ENCODE measurements at places on chromosomes 16 and 17.

DNA sequence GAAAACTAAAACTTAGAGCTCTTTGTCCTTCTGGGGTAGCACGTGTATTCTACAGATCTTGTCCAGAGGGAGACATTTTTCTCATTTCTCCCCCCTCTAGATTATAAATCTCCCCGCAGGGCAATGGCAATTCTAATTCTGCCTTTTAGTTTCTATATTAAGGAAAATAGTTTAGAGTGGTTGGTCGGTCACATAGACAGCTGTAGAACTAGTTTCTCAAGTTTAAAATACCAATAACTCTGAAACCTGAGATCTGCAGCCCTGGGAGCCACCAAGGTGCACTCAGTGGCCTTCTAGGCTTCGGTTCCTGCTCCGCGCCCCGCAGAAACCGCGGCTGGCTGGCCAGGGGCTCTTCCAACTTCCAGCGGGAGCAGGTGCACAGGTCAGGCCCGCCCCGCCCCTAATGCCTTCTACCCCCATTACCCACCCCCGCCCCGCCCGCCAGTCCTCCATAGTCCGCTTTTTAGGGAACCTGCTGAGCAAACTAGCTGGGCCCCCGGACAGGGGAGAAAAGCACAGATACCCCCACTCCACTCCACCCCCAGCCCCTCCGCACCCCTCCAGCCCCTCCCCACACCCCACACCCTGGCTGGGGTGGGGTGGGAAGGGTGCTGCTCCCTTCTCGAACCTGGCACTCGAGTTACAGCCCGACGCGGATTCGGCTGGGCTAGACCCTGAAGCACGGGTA is 431 bp downstream of the SLFN11 start:
- DNase-seq, result no peak

GRCh38 chr17:2214047-2214928 is 89.3 kb downstream of the SMG6 start:
- no peak for DNase-seq

DNA sequence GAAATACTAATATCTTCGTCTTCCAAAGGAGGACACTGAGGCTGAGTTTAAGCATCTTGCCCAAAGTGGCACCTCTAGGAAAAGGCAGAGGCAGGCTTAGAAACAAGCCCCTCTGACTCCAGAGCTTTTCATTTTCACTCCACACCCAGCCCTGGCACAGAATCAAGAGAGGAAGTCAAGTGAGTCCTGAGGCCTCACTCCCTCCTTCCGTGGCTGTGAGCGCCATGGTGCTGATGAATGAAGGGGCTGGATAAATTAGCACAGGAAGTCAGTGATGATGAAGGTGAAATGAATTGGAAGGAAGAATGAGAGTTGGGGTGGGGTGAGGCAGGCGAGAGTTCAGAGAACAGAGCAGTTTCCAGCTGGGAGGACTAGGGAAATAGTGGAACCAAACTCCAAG is 179.3 kb downstream of the TMEM132E start:
- no peak for DNase-seq

- DNase-seq, result no peak
Measured at GRCh38 chr16:54347961-54348360, 61.4 kb upstream of the IRX3 start.

DNA sequence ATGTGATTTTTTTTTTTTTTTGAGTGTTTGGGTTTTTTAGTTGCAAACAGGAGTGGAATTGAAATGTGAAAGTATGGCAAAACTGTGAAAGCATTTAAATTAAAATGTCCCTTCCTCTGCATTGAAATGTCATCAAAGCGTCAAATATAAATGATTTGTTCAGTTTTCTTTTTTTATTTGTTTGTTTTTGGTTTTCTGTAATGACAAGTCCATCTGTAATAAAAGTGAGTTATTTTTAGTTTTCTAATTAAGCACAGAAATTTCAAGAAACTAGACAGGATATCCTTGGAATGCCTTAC is 1.9 kb upstream of the TOB1 start:
- DNase-seq, result no peak

- DNase-seq, result peak; percentile 45
Measured at GRCh38 chr17:3892095-3892998, 506 bp downstream of the CAMKK1 start.

DNA sequence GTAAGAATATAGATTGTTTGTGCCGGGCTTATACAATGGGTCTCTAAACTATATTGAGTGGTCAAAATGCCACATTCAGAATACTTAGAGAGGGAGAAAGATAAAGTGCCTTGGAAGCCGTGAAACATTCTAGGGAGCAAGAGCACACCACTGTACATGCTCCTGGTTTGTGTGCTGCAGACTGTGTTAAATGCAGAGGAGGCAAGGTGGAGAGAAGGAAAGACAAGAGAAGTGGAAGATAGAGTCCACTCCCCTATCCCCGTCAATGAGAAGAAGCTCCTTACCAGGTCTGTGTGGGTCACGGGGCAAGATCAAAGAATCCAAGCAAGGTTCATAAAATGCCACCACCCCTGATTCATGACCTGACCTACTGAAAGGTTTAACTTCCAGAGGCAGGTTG is 267.1 kb upstream of the TBX2 start:
- DNase-seq, result no peak

GRCh38 chr17:66460558-66460957 is 158.1 kb downstream of the PRKCA start:
- DNase-seq, result no peak

GRCh38 chr17:55067697-55068439 is 99.3 kb downstream of the STXBP4 start:
- DNase-seq, result no peak

- DNase-seq, result no peak
Measured at GRCh38 chr17:13581925-13582324, 19.8 kb downstream of the HS3ST3A1 start.

GRCh38 chr17:28949185-28950016 is 1.9 kb downstream of the PHF12 start:
- DNase-seq, result peak; percentile 54

DNA sequence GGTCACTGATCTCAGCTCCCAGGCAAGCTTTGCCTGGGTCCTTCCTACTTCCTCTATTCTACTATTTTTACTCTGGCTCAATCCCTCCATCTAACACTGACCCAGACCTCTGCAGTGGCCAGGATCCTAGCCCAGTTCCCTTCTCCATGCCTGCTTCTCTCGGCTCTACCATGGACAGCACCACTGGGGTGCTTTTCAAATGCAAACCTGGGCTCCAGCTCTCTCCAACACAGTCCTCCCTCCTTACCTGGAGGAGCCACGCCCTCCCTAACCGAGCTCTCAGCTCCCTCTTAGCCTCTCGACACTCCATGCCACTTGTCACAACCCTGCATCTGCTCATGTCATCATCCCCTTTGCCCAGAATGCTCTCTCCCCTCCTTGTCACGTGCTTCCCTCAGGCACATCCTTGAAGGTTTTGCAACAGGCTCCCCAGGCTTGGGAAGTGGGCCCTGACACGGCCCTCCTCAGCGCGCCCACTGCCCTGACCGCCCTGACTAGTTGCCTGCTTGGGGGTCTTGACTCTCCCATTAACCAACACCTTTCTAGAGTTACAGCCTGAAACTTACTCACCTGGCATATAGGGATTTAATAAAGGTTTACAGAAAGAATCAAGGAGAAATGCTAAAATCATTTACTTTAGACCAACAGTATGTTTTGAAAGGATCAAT is 41.6 kb downstream of the MARF1 start:
- no peak for DNase-seq

DNA sequence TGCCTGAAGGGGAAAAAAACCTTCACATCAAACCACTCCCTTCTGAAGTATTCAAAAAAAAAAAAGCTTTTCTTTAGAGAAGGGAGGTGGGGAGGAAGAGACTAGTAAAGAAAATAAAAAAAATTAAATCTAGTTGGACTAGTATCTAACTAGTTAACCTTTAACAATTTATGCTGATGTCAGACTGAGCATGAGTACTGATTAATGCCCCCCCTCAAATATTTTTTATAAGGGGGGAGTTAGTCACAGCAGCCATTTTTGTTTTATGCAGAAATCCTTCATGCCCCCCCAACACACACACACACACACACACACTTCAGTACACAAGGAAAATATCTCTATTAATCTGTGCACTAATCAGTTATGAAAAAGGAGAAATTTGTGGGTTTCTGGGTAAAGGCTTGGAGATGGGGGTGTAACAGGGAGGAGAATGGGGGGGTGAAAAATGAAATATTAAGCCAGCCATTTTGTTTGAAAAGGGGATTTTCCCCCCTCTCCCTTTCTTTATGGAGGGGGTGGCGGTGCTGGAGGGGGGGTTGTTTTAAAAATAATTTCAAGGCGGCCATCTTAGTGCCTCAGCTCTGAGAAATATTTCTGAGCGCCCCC is 4.7 kb upstream of the CHD3 start:
- DNase-seq, result no peak

- DNase-seq, result no peak
Measured at GRCh38 chr16:81442220-81442915, 2.2 kb upstream of the CMIP start.

DNA sequence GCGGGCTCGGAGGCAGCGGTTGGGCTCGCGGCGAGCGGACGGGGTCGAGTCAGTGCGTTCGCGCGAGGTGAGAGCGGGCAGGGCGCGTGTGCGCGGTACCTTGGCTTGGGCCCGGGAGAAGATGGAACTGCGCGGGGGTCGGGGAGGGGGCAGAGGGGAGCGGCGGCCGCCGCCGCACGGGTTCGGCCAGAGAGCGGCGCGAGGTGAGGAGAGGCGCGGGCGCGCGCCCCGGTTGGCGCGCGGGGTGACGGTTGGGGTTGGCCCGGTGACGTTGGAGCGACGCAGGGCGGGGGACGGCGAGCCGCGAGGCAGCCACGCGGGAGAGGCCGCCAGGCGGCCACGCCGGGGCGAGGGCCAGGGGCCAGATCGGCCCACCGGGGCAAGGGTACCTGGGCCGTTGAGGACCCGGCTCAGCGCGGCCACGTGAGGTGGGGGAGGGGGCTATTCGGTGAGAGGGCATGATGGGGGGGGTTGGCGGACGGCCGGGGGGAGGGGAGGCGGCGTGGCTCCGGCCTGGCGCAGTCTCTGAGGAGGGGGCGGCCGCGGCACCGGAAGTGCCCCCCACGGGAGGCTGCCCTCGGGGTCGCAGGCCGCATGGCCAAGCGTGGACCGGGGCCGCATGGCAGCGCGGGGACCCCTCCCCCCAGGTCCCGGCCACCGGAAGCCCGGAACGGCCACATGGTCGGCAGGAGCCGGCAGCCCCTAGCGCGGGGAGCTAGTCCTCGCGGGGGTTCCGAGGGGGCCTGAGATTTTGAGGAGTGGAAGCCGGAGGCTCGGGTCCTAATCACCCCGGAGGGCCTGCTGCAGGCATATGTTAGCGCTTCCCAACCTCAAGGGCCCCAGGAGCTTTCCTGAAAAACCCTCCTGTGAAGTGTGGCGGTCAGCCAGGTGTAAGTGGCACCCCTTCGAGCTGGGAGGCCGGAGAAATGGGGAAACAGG is 527 bp downstream of the EIF5A start:
- DNase-seq, result no peak

DNA sequence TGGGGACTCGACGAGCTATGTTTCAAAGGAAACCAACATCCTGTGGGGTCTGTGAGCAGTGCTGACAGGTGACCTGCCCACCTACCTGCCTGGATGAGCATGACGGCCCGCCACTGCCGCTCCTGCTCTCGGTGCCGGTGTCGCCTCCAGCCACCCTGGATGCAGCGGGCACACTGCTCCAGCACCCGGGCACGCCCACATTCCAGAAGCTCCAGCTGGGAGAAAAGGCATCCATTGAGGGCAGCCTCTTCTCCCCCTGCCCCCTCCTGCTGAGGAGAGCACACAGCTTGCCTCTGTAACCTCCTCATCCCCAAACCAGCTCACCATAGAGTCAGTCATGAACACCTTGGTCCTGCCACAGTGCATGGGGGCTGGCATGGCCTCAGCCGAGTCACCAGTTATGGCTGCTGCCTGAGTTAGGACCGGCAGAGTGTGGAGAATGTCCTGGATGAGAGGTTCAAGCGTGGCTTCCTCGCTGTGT is 14.3 kb downstream of the ZNHIT3 start:
- no peak for DNase-seq

- no peak for DNase-seq
Measured at GRCh38 chr17:55452139-55452790, 30.6 kb upstream of the MMD start.

GRCh38 chr17:13283606-13284005 is 265.8 kb upstream of the ELAC2 start:
- no peak for DNase-seq

DNA sequence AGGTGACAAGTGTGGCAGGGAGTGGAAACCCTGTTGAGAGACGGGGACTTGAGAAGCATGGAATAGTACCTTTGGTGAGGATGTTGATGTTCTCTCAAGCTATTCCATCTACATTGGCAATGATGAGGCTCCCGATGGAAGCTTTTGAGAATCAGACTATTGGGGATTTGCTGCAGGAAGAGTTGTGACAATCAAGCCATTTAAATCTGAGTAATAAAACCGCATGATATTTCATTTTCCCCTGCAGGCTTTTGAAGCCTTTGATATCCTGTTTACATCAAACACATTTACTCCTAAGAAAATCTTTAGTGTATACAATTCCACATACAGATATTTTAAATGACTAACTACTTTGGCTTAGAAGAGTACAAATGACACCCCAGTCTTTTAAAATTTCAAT is 49.0 kb upstream of the CRYM start:
- no peak for DNase-seq

- no peak for DNase-seq
Measured at GRCh38 chr17:71067669-71068407, 898.5 kb downstream of the KCNJ2 start.

DNA sequence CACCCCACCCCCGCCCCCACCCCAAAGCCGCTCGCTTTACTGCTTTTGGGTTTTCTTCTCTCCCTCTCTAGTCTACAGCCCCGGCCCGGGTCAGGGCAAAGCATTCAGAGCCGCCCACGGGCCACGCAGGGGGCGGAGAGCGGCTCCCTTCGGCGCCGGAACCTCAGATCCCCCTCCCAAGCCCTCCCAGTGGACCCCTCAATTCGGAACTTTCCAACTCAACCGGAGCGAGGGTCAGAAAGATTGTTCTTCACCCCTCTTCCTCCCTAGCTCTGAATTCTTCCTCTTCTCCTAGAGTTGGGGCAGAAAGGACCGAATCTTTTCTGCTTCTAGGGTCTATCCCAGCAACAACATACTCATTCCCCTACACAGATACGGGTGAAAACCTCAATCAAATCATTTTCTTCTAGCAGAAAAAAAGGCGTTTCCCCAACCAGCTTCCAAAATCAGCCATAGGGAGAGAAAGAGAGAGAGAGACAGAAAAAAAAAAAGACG is 1.0 kb downstream of the HOXB2 start:
- no peak for DNase-seq

- no peak for DNase-seq
Measured at GRCh38 chr17:4420692-4421131, 13.0 kb upstream of the SPNS3 start.

Data from stimulated activated CD4-positive, alpha-beta T cell treated with anti-CD3 and anti-CD28 coated beads, TNF-alpha, amount 100 ng/mL, for 1 hour (primary cell).